ENCODE measurements at places on chromosomes 1 and 21.

- no peak for DNase-seq
These were observed 126.7 kb downstream of the APP start for GRCh38 chr21:26043891-26044290.

DNA sequence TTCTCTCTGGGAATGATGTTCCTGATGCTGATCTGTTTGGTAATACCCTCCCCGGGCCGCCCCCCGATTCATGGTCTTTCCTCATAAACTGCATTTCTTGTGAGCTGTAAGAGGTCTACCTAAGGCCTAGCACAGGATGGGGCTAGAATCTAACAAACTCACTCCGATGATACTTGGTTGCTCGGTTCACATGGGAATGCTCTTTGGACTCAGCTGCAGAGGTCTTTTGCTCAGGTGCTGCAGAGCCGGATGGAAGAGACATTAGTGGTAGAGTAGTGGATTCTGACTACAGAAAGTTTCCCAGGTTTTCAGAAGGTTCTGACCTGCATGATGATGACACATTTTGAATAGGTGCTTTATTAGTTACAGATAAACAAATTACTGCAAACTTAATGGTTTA, 8.3 kb upstream of the TMEM269 start:
- no peak for DNase-seq

DNA sequence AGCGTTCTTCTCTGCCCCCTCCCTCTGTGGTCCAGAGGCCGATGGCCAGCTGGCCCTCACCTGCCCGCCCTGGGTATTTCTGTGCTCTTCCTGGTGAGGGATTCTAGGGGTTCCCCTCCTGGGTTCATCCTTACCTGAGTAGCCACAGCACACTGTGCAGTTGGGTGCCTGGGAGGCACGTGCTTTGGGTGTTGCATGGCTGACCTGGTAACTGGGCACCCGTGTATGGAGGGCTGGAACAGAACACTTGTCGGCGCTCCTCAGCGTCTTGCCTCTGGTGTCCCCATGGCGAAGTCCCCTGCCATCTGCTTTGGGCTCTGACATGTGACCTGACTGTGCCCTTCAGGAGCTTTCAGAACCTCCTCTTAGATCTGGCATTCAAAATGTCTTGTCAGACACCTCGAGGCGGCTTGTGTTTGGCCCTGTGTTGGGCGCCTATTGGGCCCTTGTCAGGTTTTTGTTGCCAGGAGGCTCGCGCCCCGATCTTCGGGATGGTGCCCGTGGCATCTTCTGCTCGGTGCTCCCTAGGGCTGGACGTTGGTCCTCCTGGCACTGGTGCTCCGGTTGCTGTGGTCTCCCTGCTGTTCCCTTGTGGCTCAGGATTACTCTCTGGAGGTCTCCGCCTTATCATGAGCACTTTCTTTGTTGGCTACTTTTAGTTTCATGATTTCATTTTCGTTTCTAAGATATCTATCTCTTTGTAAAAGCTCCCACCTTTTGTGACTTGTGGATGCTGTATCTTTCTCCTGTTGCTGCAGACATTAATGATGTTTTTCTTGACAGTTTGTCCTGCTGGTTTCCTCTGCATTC, 28.5 kb downstream of the SKI start:
- DNase-seq = no peak

GRCh38 chr1:47452426-47452825, 14.6 kb downstream of the FOXD2 start:
- DNase-seq = no peak

- no peak for DNase-seq
These were observed 659.9 kb downstream of the LTN1 start for GRCh38 chr21:28332796-28333195.
